ENCODE measurements at places on chromosomes 3 and 15.

DNA sequence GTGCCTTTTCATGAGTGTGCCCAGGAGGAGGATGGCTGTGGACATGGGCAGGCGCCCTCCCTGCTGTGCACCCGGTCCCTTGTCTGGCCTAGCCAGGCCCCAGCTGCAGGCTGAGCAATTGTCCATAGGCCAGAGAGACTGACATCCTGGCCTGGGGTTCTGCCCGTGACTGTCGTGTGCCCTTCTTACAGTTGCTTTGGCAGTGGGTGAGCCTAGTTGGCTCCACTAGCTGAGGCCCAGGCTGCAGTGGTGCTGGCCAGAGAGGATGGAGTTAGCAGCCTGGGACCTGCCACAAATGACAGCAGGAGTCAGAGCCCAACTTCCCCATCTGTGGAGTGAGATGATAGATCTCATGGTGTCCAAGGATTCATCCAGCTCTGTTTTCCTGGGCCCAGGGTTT, 9.0 kb upstream of the CHRNB4 start:
- no peak overlapping the region for H3K4me3 ChIP-seq
- no peak overlapping the region for H3K27ac ChIP-seq
- DNase-seq = no peak
- H3K27me3 ChIP-seq = no peaks in the 10 kb centered on the region
- no peaks in the 10 kb centered on the region for H3K4me1 ChIP-seq

GRCh38 chr15:69253156-69253555, 45.6 kb upstream of the PAQR5 start:
- no peak overlapping the region for H3K4me3 ChIP-seq
- peaks cover 5% of the 10 kb centered on the region for H3K4me1 ChIP-seq
- no peak overlapping the region for H3K27ac ChIP-seq
- DNase-seq = no peak
- no peaks in the 10 kb centered on the region for H3K27me3 ChIP-seq

DNA sequence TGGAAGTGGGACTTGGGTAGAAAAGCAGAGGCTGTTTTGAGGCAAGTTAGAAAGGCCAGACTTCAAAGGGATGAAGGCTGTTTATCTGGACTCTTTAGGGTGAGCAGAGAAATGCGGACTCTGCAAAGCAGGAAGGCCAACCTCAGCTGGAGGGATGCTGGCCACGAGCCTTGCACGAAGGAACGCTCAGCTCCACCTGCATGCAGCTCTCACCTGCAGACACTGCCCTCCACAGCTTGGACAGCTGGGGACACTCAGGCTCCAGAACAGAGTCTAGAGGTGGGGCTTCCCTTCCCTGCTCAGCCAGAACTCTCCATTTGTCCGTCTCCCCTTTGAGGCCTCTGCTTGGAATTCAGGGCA, 229.7 kb downstream of the ADAMTS17 start:
- H3K4me3 ChIP-seq = no peak overlapping the region
- H3K27me3 ChIP-seq = no peaks in the 10 kb centered on the region
- H3K27ac ChIP-seq = peak overlapping the region; percentile 83
- no peaks in the 10 kb centered on the region for H3K36me3 ChIP-seq
- no peaks in the 10 kb centered on the region for H3K4me1 ChIP-seq

DNA sequence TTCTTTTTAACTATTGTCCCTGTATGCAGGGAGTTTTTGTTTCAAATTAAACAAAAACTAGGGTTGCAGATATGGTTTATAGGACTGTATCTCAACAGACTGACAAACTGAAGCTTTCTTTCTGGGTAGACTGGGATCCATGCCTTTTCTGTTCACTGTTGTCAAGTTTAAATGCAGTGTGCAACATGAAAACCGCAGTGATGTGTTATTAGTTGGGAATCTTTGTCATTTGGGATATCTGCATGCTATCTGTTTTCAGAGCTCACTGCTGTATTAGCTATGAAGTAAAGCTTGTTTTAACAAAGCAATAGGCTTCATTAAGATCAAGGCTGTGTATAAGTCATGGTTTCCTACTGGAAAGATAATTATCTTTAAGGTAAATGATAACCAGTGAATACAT, 21.4 kb upstream of the MCF2L2 start:
- H3K36me3 ChIP-seq = peaks cover 6% of the 10 kb centered on the region
- peaks cover 11% of the 10 kb centered on the region for H3K4me1 ChIP-seq
- no peak overlapping the region for H3K27ac ChIP-seq
- H3K27me3 ChIP-seq = no peaks in the 10 kb centered on the region

- no peak overlapping the region for H3K4me3 ChIP-seq
- no peaks in the 10 kb centered on the region for H3K4me1 ChIP-seq
- DNase-seq = peak; percentile 88
- H3K27me3 ChIP-seq = no peaks in the 10 kb centered on the region
Measured at GRCh38 chr3:46089237-46090011, 62.1 kb upstream of the XCR1 start.

- no peak for DNase-seq
- H3K36me3 ChIP-seq = no peaks in the 10 kb centered on the region
- H3K4me3 ChIP-seq = no peak overlapping the region
- H3K27ac ChIP-seq = no peak overlapping the region
Measured at GRCh38 chr15:98035134-98035533, 74.6 kb downstream of the ARRDC4 start.

DNA sequence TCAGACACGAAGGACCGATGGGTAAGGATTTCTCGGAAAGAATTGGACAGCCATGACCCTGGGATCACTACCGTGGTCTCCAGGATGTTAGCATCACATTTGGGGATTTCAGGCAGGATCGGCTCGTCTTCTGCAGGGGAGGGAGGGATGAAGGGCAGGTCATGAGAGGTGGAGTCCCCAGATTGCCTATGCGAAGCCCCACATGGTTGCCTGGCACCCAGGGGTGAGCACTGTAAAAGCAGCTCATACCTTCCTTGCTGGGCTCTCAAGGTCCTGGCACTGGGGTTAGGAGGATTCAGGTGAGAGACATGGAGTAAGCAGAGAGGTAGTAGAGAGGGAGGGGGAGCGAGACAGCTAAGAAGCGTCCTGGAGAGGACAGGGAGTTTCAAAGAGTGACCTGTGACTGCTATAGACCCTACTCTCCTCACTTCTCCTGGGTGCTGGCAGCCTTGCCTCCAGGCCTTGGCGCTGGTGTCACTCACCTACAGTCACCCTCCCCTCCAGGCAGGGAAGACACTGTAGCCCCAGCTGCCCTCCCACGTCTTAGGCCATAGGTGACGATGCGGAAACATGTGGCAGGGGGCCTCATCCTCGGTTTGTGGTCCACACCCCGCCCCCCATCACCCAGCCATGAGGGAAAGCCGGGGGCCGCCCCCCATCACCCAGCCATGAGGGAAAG, 15.0 kb upstream of the EHD4 start:
- DNase-seq = no peak
- H3K36me3 ChIP-seq = no peaks in the 10 kb centered on the region
- H3K27ac ChIP-seq = no peak overlapping the region
- H3K27me3 ChIP-seq = no peaks in the 10 kb centered on the region
- H3K4me3 ChIP-seq = no peak overlapping the region

- no peaks in the 10 kb centered on the region for H3K4me1 ChIP-seq
- no peaks in the 10 kb centered on the region for H3K27me3 ChIP-seq
- no peaks in the 10 kb centered on the region for H3K36me3 ChIP-seq
- no peak overlapping the region for H3K4me3 ChIP-seq
- H3K27ac ChIP-seq = no peak overlapping the region
- no peak for DNase-seq
Measured at GRCh38 chr3:98967758-98968157, 66.3 kb upstream of the DCBLD2 start.

- no peaks in the 10 kb centered on the region for H3K36me3 ChIP-seq
- DNase-seq = no peak
- H3K4me3 ChIP-seq = no peak overlapping the region
- H3K4me1 ChIP-seq = peaks cover 8% of the 10 kb centered on the region
Measured at GRCh38 chr3:172444821-172445220, 3.4 kb downstream of the GHSR start.

GRCh38 chr3:159763011-159763601, 225.5 kb upstream of the IL12A start:
- peak overlapping the region; percentile 98 for H3K27ac ChIP-seq
- H3K27me3 ChIP-seq = no peaks in the 10 kb centered on the region
- H3K36me3 ChIP-seq = no peaks in the 10 kb centered on the region
- peak overlapping the region; percentile 69 for H3K4me3 ChIP-seq
- DNase-seq = peak; percentile 93

- no peaks in the 10 kb centered on the region for H3K36me3 ChIP-seq
- H3K4me1 ChIP-seq = no peaks in the 10 kb centered on the region
- no peak overlapping the region for H3K4me3 ChIP-seq
- H3K27ac ChIP-seq = no peak overlapping the region
- DNase-seq = no peak
- peaks cover 9% of the 10 kb centered on the region for H3K27me3 ChIP-seq
Measured at GRCh38 chr3:43852066-43852465, 161.3 kb downstream of the ABHD5 start.

DNA sequence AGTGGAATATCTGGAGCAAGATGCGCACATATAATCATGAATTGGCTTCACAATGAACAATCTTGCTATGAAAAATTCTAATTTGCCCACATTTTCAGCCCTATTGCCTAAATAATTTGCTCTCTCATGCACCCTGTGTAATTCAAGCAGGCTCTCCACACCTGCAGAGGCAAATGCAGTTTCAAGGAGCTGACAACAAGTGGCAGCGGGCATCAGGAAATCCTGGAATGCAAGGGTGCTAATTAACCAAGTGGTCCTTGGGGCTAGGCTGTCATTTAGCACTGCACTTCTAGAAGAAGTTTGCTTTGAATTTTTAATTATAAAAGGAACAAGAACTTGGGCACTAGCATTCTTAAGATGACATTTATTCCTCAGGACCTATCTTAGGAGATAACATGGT, 56.3 kb upstream of the ICE2 start:
- no peak overlapping the region for H3K4me3 ChIP-seq
- no peak overlapping the region for H3K27ac ChIP-seq
- peaks cover 8% of the 10 kb centered on the region for H3K36me3 ChIP-seq
- H3K4me1 ChIP-seq = no peaks in the 10 kb centered on the region

DNA sequence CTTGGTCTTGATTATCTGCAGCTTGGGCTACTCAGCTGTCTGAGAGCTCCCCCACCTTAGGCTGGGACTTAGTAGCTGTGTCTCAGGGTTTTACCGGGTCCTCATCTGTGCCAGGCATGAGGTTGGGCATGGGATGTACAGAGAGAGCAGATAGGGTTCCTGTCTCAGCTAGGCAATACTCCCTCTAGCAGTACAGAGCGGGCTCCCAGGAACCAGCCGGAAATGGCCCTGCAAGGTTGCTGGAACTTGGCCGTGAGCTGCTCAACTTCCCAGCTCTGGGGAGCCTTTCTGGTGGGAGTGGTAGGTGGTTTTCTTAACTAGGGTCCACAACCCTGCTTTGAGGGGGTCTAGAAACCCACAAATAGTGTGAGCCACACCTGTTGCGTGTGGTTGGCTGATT, 58.3 kb downstream of the ATP2B2 start:
- H3K27me3 ChIP-seq = peaks cover 26% of the 10 kb centered on the region
- no peak overlapping the region for H3K27ac ChIP-seq
- H3K36me3 ChIP-seq = no peaks in the 10 kb centered on the region
- no peak overlapping the region for H3K4me3 ChIP-seq

DNA sequence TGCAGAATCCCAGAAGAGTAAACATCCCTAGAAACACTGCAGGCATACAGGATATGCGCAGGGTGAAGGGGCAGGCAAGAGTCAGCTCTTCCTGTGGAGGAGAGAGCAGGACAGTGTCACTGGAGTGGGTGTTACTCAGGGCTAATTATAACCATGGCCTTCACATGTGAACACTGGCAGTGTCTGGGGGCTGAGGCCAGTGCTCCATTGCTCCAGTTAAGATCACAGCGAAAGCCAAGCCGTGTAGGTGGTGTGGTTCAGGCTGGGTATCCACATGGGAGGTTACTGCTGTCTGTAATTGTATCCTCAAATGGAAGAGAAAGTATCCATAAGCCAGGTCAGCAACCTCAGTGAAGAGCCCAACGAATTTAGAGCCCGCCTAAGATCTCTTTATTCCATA, 84.6 kb downstream of the MESD start:
- no peaks in the 10 kb centered on the region for H3K27me3 ChIP-seq
- H3K27ac ChIP-seq = no peak overlapping the region
- DNase-seq = no peak
- no peaks in the 10 kb centered on the region for H3K4me1 ChIP-seq
- H3K36me3 ChIP-seq = peaks cover 26% of the 10 kb centered on the region
- H3K4me3 ChIP-seq = no peak overlapping the region

DNA sequence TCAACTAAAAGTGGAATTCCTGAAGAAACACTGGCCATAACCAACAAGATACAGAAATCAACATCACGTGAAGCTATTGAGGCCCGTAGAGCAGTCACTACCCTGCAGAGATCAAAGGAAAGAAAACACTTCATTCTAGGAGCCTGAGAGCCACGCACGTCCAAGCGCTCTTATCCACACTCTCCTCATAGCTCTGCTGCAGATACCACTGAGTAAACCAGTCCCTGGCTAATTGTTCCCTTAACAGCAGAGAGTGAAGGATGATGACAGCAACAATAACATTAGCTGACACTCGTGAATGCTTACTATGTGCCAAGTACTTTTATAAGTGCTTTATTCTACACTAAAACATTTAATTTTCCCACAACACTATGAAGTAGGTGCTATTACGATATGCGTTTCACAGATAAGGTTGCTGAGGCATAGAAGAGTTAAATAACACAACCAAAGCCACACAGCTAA, 271.0 kb upstream of the GADL1 start:
- H3K27me3 ChIP-seq = no peaks in the 10 kb centered on the region
- peaks cover 21% of the 10 kb centered on the region for H3K4me1 ChIP-seq
- peak overlapping the region; percentile 5 for H3K4me3 ChIP-seq
- DNase-seq = no peak

DNA sequence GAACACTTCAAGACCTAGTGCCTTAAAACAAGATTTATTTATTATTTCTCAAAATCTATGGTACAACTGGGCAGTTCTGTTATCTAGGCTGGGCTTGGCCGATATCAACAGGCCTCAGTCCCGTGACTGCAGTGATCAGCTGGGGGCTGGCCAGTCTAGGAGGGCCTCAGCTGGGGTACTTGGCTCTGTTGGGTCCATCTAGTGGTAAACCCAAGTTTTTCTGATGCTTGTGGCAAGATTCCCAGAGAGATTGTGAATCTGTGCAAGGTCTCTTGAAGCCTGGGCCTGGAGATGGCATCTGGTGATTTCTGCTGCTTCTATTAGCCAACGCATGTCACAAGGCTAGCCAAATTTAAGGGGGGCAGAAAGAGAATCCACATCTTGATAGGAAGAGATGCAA, 482.4 kb upstream of the SGO1 start:
- H3K27ac ChIP-seq = no peak overlapping the region
- H3K4me3 ChIP-seq = no peak overlapping the region
- peaks cover 7% of the 10 kb centered on the region for H3K4me1 ChIP-seq
- H3K36me3 ChIP-seq = no peaks in the 10 kb centered on the region
- no peaks in the 10 kb centered on the region for H3K27me3 ChIP-seq
